Activated CD4-positive, alpha-beta T cell treated with anti-CD3 and anti-CD28 coated beads, Interleukin-2, amount 50 U/mL, for 48 hours (primary cell): ENCODE measurements at places on chromosomes 13 and 19.

GRCh38 chr19:33902802-33903488 is 106.3 kb downstream of the KCTD15 start:
- DNase-seq: no peak

DNA sequence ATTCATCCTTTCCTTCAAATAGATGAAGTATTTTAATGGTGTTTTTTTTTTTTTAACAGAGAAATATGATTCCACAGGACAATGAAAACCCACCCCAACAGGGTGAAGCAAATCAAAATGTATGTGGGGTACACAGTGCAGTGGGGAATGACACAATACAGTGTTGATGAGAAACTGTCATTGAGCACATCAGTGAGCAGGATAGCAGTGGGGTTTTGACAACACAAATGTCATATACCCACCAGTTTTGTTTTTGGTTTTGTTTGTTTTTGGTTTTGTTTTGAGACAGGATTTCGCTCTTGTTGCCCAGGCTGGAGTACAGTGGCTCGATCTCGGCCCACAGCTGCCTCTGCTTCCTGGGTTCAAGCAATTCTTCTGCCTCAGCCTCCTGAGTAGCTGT is 29.2 kb downstream of the ZNF844 start:
- DNase-seq: no peak

DNA sequence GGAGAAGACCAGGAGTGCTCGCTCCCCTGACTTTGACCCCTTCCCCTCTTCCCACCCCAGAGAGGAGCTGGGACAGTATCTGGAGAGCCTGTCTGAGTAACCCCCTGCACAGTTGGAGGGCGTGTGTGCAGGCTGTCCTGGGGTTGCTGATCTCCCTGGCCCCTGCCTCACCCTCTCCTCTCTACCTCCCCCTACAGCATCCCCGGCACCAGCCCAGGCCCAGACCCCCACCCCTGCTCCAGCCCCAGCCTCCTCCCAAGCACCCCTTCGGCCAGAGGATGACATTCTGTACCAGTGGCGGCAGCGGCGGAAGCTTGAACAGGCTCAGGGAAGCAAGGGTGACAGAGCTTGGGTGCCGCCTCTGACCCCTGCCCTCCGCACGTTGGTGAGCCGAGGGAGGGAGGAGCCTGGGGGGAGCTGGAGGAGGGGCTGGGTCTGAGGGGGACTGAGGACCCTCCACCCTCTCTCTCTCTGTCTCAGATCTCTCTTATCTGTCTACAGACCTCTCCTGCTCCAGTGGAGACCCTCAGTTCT is 8.7 kb downstream of the PROSER3 start:
- no peak for DNase-seq

- DNase-seq: peak; percentile 47
Measured at GRCh38 chr19:37654629-37655300, 500 bp downstream of the ZFP30 start.

GRCh38 chr13:105474983-105475610 is 1060.4 kb downstream of the EFNB2 start:
- no peak for DNase-seq

DNA sequence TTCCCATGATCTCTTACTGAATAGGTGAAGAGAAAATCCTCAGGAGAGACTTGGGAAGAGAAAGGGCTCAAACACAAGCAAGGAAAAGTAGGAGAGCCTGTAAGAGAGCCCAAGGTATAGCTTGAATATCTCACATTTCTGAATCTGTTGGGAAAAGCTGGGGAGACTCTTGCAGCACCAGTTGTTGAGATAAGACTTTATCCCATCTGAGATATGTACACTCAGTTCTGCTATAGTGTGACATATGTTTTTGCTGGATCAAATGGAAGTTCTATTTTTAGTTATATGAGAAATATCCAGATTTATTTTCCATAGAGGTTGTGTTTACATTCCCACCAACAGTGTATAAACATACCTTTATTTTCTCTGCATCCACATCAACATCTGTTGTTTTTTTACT is 246.1 kb downstream of the NDFIP2 start:
- DNase-seq: no peak

DNA sequence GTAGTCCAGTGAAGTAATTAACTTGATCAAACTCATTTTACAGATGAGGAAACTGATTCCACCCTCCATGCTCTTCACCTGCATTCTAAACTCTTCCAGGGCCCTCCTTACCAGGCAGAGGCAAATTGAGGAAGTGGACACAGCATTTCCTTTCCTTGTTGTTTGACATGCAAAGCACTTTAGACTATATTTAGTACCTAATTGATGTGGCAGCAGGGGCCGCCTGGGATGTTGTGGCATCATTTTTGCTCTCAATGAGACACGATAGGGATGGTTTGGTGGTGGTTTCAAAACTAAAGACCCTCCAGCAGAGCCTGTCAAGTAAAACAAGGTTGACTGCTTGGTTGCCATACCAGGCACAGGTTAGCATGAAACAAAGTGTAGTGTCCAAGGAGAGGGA is 7.9 kb downstream of the SIPA1L3 start:
- no peak for DNase-seq

DNA sequence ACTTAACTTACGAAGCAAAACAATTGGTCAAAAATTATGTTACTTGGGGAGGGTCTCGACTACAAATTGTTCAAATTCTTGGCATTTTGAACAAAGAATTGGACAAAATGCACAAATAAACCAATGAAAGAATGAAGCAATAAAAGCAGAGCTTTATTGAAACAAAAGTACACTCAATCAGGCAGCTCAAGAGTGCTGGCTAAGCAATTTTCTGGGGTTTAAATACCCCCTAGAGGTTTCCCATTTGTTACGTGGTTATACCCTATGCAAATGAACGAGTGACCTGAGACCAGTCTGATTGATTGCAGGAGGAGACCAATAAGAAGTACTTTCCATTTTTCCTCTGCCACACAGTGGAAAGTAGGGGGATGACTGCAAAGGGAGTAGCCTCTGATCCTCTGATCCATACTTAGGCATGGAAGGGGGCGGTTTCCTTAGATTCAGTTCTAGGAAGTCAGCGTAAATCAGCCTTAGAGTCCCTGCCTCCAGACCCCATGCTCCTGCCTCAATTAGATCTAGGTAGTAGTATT is 228.6 kb downstream of the EFNB2 start:
- DNase-seq: no peak
